Activated CD8-positive, alpha-beta memory T cell treated with anti-CD3 and anti-CD28 coated beads for 1 hour (primary cell): ENCODE measurements at places on chromosomes 4 and X.

DNA sequence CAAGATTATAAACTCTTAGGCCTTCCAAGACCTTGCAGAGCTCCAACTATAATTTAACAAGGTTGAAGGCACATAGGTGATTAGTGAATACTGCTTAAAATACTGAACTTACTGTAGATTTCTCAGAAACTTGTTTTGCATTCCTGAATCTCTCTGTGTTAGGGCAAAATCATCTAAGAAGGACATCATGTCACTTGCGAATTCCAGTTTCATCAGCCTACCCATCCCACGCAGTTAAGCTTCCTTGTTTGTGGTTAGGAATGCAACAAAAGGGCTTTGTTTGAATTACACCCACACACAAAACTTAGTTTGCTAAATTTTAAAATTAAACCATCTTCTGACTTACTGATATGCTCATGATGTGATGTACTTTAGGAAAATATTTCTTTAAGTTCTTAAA is 174.0 kb downstream of the SOWAHB start:
- no peak for DNase-seq

- no peak for DNase-seq
Observed at GRCh38 chr4:105208561-105208960, 61.9 kb downstream of the TET2 start.

GRCh38 chrX:55379396-55379795 is 72.5 kb upstream of the MAGEH1 start:
- DNase-seq = no peak

- DNase-seq = no peak
Observed at GRCh38 chrX:39000802-39001201, 199.5 kb downstream of the MID1IP1 start.

DNA sequence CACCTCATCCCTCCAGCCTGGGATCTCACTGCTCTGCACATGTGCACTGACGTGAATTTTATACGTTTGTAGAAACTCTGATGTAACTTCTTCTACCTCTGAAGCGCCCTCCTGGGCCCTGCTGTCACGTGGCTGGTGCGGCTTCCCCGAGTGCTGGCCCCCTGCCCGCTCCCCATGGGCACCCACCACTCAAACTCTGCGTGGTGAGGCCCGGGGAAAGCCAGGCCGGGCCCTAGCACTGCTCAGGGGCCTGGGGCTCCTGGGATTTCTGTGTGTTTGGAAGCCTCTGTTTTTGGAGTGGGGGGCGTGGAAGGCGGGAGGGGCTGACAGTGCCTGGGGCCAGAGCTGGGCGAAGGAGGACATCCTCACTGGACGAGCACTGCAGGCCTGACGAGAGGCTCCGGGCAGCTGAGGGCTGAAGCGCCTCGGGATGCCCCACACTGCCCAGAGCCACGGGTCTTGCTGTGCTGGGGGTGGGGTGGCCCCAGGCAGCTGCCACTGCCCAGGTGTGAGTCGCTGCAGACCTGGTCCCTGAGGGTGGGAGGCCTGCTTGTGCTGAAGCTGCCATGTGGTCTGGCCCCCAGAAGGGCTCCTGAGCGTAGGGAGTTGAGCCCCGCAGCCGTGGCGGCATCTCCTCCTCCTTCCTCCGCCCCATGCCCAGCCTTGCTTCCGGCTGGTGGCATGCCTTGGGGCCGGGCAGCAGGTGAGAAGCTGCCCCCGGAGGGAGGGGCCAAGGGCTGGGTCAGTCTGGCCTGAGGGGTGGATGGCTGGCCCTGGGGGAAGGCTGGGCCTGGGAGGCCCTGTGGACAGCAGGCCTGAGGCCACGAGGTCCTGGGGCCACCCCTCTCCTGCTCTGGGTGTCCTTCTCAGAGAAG is 7.7 kb downstream of the NAT8L start:
- DNase-seq = no peak

- peak; percentile 3 for DNase-seq
Observed at GRCh38 chr4:113278324-113278934, 229.0 kb downstream of the ANK2 start.

DNA sequence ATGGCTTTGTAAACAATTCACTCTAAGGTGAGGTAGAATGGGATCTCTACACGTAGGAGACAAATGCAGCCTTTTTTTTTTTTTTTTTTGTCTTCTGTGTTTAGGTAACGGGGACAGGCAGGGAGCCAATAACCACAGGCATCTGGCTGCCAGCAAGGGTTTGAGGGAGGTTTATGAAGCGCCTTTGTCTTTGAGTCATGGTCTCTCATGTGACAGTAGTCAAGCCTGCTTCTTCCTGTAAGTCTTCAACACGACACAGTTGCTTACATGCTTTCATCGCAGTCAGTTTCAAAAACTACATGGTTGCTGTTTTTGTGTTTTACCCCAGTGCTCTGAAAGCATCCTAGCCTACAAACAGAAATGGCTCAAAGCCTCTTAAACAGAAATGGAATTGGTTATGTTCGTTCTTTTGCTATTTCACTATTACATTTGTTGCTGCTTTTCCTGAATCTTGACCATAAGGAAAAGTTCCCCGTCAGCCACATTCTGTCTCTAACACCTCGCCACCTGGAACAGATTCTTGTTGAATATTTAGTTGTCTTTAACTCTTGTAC is 127.8 kb upstream of the METTL14 start:
- no peak for DNase-seq

GRCh38 chr4:113582737-113583136 is 178.8 kb downstream of the CAMK2D start:
- DNase-seq = no peak

GRCh38 chrX:128078545-128078944 is 26.3 kb upstream of the ACTRT1 start:
- no peak for DNase-seq

DNA sequence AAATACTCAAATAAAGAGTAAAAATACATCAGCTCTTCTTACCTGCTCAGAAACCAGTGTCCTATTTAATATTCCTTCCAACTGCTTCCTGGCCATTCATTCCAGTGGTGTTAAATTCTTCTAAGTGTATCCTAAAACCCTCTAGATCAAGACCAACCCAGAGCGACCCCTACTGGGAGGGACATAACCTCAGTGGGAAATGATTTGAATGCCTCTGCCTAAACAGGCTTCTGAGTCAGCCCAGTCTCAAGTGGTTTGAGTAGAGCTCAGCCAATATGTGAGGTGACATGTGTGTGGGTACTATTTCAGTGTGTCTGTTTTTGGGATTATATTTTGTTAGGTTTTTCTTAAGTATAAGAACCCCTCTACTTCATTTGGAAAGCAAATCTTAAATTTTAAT is 133.6 kb upstream of the ARHGEF9 start:
- no peak for DNase-seq

GRCh38 chr4:173181848-173182247 is 13.2 kb downstream of the GALNT7 start:
- DNase-seq = no peak

- no peak for DNase-seq
Observed at GRCh38 chr4:127616898-127617297, 15.9 kb upstream of the INTU start.

GRCh38 chr4:1381944-1382541 is 24.2 kb downstream of the NKX1-1 start:
- DNase-seq = no peak

GRCh38 chr4:128908735-128909134 is 99.2 kb downstream of the JADE1 start:
- DNase-seq = no peak

GRCh38 chr4:40887764-40888131 is 138.0 kb downstream of the NSUN7 start:
- DNase-seq = no peak

- no peak for DNase-seq
Observed at GRCh38 chrX:105999294-105999693, 39.2 kb downstream of the SERPINA7 start.

- DNase-seq = no peak
Observed at GRCh38 chrX:108735679-108736508, 469 bp downstream of the IRS4 start.

DNA sequence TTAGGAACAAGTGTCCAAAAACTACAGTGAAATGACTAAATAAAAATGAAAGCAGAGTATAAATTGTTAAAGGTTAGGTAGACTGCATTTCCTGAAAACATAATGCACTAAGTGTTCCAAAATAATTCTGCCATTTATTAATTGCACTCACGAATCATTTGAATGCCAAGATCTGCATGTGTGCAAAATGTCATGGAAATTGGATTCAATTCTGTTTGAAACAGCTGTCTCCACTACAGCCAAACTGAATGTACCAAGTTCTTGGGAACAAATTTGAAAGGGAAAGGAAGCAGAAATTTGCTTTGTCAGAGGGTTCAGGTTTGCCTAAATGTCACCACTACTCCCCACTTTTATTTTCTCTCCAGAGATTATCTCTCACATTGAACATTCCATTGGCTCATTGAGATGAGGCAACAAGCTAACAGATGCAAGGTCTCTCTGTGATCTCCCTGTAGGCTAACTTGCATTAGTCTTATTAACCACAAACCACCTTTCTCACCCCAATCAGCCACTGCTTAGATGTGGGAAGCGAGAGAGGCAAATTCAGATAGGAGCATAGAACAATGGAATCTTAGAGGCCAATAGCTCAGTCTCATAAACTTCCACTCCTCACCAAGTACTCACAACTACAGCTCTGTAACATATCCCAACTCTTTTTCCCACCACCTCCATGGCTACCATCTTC is 226.6 kb downstream of the KDR start:
- DNase-seq = no peak

GRCh38 chr4:129037093-129037492 is 56.2 kb downstream of the SCLT1 start:
- DNase-seq = no peak

- DNase-seq = no peak
Observed at GRCh38 chr4:56764223-56764622, 57.3 kb downstream of the SPINK2 start.

GRCh38 chrX:9816084-9816700 is 30.0 kb downstream of the SHROOM2 start:
- DNase-seq = no peak

- no peak for DNase-seq
Observed at GRCh38 chr4:56704089-56704871, 23.2 kb upstream of the HOPX start.

GRCh38 chrX:13201605-13202219 is 118.1 kb downstream of the ATXN3L start:
- DNase-seq = no peak
